HFFc6 (cell line): ENCODE measurements at places on chromosomes 2 and 18. TPM values are rescaled to one million over a fixed set of nuclear protein-coding genes. Genes with fewer than 3 reads are reported as not detected.

The PCBP1 gene
- total RNA-seq: 286 and 359 TPM in 2 replicates

The GTF3C2 gene
- total RNA-seq: 33.6 and 53.0 TPM in 2 replicates

The ASAP2 gene
- total RNA-seq: 30.6 to 33.1 TPM (median 31.2 TPM) in 3 replicates

- peaks cover 2% of the 10 kb centered on the region for H3K27me3 ChIP-seq
- H3K27ac ChIP-seq: peak overlapping the region; percentile 67
- peaks cover 52% of the 10 kb centered on the region for H3K4me1 ChIP-seq
- peak overlapping the region; percentile 59; the same call in 1 of the 2 replicates for H3K4me3 ChIP-seq
- peaks cover 33% of the 10 kb centered on the region for H3K36me3 ChIP-seq
Measured at GRCh38 chr2:162075689-162076132, 1.7 kb upstream of the DPP4 start.

- DNase-seq: no peak
- no peak overlapping the region; the same call in 1 of the 2 replicates for H3K27ac ChIP-seq
- no peak overlapping the region for H3K4me3 ChIP-seq
- peaks cover 2% of the 10 kb centered on the region; the same call in 1 of the 2 replicates for H3K27me3 ChIP-seq
Measured at GRCh38 chr2:134368009-134368817, 114.3 kb downstream of the MGAT5 start.

DNA sequence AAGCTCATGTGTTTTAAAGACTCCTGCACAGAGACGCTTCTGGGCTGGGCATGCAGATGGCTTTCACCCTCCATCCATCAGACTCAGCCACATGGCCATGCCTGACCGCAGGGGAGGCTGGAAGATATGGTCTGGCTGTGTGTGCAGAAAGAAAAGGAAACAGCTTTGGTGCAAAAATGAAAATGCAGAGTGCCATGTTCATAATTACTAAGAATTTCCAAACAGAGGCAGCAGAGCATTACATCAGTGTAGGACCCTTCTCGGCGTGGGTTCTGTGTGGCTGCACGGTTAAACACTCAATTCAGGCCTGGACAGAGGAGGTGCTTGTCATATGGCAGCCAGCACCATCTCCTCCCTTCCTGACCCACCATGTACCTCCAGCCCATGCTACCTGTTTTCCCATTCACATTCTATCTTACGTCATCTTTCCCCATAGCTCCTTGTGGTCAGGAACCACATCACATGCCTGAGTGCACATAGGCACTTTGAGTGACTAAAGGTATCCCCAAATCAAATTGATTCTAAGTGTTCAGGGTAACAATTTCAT is 200.3 kb upstream of the ID2 start:
- peaks cover 14% of the 10 kb centered on the region for H3K27me3 ChIP-seq
- H3K36me3 ChIP-seq: no peaks in the 10 kb centered on the region
- H3K4me3 ChIP-seq: no peak overlapping the region
- H3K4me1 ChIP-seq: no peaks in the 10 kb centered on the region
- H3K27ac ChIP-seq: no peak overlapping the region

GRCh38 chr18:38688416-38688815 is 1122.8 kb upstream of the CELF4 start:
- no peaks in the 10 kb centered on the region for H3K4me1 ChIP-seq
- DNase-seq: no peak

- H3K4me3 ChIP-seq: no peak overlapping the region
- no peaks in the 10 kb centered on the region for H3K27me3 ChIP-seq
- H3K4me1 ChIP-seq: no peaks in the 10 kb centered on the region
Measured at GRCh38 chr2:226023383-226023782, 623.9 kb downstream of the NYAP2 start.

DNA sequence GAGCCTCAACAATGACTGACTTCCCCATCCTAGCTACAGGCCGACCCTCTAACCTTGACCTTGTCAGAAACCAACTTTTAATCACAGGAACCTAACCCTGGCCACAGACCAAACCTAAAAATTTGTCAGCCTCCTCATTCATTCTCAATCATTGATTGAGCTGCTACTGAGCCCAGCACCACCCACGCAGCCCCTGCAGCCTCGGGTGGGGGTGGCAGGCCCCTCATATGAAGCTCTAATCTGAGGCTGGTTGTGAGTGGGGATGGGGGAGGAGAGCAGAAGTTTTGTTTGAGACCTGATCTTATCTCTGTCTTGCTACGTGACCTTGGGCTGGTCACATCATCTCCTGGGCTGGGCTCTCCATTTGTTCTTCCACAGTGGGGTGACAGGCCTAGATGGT is 99.5 kb upstream of the EPAS1 start:
- DNase-seq: no peak
- peaks cover 21% of the 10 kb centered on the region for H3K4me1 ChIP-seq
- no peak overlapping the region for H3K27ac ChIP-seq

DNA sequence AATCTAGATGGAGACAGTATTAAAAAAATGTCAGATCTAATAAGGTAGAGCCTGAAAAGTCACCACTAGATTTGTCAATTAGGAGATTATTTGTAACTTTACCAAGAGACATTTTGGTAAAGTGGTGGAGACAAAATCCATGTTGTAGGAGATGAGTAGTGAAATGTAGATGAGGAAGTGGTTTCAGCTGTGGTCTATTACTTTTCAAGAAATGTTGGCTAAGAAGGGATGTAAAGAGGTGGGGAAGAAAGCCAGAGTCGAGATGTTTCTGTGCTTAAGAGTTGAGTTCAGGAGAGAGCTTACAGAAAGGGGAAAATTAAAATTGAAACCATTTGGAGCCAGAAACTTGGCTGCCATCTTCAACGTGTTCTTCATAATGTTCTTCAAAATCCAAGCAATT is 22.2 kb downstream of the ACVR2A start:
- no peaks in the 10 kb centered on the region for H3K36me3 ChIP-seq
- H3K4me3 ChIP-seq: no peak overlapping the region
- no peak for DNase-seq
- H3K27ac ChIP-seq: no peak overlapping the region
- peaks cover 14% of the 10 kb centered on the region; the same call in 1 of the 2 replicates for H3K4me1 ChIP-seq
- H3K27me3 ChIP-seq: no peaks in the 10 kb centered on the region; the same call in 1 of the 2 replicates

DNA sequence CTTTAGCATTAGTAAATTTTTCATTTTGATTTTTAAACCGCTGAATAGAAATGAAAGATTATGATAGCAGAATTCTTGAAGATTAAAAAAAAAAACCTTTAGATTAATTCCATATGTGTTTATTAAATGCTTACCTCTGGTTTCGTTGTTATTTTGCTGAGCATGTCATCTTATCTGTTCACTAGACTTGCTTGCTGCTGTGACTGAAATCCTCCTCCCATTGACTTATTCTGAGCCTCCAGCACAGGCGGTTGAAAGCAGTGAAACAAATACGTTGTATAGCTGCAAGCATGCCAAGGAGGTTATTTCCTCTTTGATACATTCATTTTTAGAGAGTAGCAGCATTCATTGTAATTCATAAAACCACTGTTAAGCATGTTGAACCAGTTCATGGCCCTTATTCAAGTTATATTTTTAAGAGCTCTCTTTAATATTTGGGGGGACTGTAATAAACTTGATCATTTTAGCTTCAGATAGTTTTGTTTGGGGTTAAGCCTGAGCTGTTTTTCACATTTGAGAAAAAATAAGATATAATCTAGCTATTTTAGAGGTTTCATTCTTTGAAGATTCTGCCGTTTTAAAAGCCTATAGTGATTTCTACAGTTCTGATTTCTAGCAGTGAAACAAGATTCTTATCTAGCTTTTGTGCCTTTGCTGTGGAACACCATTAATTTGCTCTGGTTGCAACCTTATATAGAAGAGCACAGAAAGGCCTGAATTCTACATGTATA is at the start of gene HTR2B:
Gene HTR2B, minus strand, starts transcription at position 205 of the 731 bp plus-strand sequence. CDS start 1,278 bp downstream, outside the sequence.
- no peaks in the 10 kb centered on the region for H3K36me3 ChIP-seq
- peak within 1 kb of the TSS; percentile 46; the same call in 1 of the 2 replicates for H3K27ac ChIP-seq
- peak within 1 kb of the TSS; percentile 64; the same call in 1 of the 2 replicates for H3K4me3 ChIP-seq
- DNase-seq: no peak
- no peaks in the 10 kb centered on the region for H3K27me3 ChIP-seq
- H3K4me1 ChIP-seq: peaks cover 64% of the 10 kb centered on the region

DNA sequence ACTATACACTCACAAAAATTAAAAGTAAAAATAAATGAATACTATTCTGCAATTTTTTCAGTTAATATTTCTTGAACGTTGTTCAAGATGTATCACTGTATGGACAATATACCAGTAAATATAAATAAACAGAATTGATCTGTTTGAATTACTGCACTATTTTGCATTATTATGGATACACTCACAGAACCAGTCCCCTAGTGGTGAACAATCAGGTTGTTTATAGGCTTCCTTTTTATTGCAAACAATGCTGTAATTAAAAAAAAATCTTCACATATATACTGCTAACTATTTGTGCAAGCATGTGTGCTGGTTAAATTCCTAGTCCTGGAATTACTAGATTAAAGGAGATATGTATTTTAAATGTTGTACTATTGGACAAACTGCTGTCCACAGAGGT is 306.0 kb downstream of the FBXO15 start:
- H3K36me3 ChIP-seq: no peaks in the 10 kb centered on the region
- H3K4me3 ChIP-seq: no peak overlapping the region
- H3K4me1 ChIP-seq: peaks cover 19% of the 10 kb centered on the region
- peaks cover 1% of the 10 kb centered on the region; the same call in 1 of the 2 replicates for H3K27me3 ChIP-seq
- DNase-seq: no peak

DNA sequence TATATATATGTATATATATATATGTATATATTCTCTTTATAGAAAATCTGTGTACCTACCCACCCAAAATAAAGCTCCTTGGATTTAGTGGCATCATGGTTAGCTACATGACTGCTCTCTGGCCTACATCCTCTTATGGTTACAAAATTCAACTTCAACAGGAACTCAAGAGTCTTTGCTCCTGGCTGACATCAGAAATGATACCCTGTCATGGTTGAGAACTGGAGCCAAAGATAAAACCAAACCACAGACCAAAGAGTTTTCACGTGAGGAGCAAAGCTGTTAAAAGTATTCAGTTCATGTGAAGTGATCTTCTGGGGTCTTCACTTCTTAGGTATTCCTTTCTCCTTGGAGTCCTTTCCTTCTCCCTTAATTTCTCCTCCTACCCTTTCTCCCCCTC is 476.3 kb downstream of the SOX11 start:
- no peaks in the 10 kb centered on the region for H3K4me1 ChIP-seq
- no peaks in the 10 kb centered on the region; the same call in 1 of the 2 replicates for H3K36me3 ChIP-seq
- no peak overlapping the region for H3K4me3 ChIP-seq

DNA sequence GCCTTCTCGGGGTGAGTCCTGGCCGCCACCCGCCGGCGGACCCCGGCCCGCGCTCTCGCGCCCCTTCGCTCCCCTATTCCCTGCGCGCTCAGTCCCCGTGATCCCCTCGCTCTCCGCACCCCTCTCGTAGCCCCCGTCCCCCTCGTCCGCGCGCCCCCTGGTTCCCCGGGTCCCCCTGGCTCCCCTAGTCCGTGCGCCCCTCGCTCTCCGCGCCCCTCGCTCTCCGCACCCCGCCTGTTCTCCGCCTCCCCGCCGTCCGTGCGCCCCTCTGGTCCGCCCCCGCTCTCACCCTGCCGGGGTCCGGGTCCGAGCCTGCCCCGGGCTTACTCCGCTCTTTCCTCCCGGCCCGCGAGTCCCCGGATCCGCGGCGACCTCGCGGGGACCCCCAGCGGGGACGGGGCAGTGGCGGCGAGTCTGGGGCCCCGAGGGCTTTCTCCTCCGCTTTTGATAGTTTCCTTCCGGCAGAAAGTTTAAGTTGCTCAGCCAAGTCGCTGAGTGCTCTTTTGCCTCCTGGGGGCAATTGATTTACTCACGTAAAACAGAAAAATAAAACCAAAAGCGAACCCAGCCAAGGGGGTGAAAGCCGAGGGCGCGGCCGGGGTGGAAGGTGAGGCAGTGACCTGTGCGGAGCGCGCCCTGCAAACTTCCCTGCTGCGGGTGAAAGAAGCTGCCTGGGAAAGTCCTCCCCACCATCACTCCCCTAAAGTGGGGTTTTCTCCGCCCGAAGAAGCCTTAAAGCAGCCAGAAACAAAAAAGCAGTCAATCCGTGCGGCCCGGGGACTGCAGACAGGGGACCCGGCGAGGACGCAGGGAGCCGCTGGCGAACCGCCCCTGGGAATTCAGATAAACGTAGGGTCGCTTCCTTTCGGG is 568 bp downstream of the RAB31 start:
- DNase-seq: no peak
- peaks cover 1% of the 10 kb centered on the region; the same call in 1 of the 2 replicates for H3K27me3 ChIP-seq
- peaks cover 78% of the 10 kb centered on the region for H3K4me1 ChIP-seq
- H3K4me3 ChIP-seq: peak overlapping the region; percentile 96
- peaks cover 20% of the 10 kb centered on the region for H3K36me3 ChIP-seq

DNA sequence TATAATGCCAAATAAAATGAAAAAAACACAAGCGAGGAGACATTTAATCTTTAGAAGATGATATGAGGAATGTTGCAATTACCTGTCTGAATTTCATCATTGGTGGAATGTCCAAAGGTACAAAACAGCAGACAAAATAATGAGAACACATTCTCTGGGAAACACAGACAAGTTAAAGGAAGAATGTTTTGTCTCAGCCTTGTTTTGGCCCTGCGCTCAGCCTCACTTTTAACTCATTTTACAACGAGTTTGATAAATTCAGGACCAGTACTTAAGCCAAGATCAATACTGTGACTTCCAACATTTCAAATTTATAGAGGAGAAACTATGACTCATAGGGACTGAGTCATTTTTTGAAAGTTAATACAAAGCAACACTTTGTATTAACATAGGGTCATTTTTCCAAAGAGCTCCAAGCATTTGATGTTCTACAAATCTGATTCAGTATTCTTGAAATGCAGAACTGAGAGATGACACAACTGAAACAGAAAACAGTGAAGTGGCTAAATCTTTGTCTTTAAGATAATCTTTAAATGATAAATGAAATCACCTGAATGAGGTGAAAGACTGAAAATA is 833.2 kb upstream of the CHAC2 start:
- DNase-seq: peak; percentile 20
- H3K36me3 ChIP-seq: no peaks in the 10 kb centered on the region; the same call in 1 of the 2 replicates
- peaks cover 24% of the 10 kb centered on the region for H3K4me1 ChIP-seq
- H3K27ac ChIP-seq: peak overlapping the region; percentile 24; the same call in 1 of the 2 replicates
- H3K27me3 ChIP-seq: peaks cover 6% of the 10 kb centered on the region

DNA sequence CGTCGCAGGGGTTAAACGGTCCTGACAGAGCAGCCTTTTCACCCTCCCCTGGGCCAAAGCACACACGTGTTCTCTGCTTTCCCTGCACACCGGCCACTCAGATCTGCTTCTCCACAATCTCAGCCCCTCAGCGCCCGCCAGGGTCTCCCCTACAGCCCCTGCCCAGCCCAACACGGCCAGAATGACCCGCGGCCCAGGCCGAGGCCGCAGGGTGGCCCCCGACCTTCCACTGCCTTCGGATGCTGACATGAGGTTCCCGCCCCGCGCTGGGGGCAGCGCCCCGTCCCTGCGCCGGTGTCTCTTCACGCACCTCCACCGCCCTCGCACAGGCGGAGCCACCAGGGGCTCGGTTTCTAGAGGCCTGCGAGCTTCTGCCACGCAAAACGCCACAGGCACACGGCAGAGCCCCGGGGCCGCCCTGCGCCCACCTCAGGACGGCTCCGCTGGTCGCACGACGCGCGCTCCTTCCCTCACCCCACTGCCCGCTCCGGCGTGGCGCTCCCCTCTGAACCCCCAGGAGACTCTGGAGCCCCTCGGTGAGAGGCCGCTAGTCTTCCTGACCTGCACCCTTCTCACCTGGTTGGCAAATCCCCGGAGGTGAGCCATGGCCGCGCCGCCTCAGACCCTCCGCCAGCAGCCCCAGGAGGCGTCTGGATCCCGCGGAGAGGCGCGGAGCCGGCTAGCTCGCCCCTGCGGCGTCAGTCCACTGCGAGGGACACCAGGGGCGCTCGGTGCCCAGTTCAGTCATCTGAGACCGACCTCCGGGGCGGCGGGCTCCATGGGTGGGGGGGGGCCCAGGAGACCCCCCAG is 749 bp downstream of the STK25 start:
- peaks cover 11% of the 10 kb centered on the region; the same call in 1 of the 2 replicates for H3K36me3 ChIP-seq
- H3K4me1 ChIP-seq: peaks cover 27% of the 10 kb centered on the region
- H3K27ac ChIP-seq: peak overlapping the region; percentile 72
- peak overlapping the region; percentile 93 for H3K4me3 ChIP-seq
- peaks cover 4% of the 10 kb centered on the region; the same call in 1 of the 2 replicates for H3K27me3 ChIP-seq

GRCh38 chr18:76720683-76721082 is 101.7 kb upstream of the ZNF236 start:
- peaks cover 29% of the 10 kb centered on the region for H3K27me3 ChIP-seq
- no peaks in the 10 kb centered on the region for H3K36me3 ChIP-seq
- H3K27ac ChIP-seq: no peak overlapping the region
- no peak for DNase-seq
- H3K4me3 ChIP-seq: no peak overlapping the region

- H3K27me3 ChIP-seq: peaks cover 21% of the 10 kb centered on the region
- H3K4me1 ChIP-seq: peaks cover 9% of the 10 kb centered on the region
Measured at GRCh38 chr18:46657115-46657955, at the start of gene LOXHD1. TSS of gene LOXHD1 (minus strand) at chr18:46657220. CDS start at chr18:46657033, 187 bp downstream.
